Activated CD8-positive, alpha-beta memory T cell treated with anti-CD3 and anti-CD28 coated beads for 48 hours (primary cell): ENCODE measurements at places on chromosomes 4 and X.

- no peak for DNase-seq
Measured at GRCh38 chr4:77493829-77494551, 111.6 kb upstream of the CXCL13 start.

DNA sequence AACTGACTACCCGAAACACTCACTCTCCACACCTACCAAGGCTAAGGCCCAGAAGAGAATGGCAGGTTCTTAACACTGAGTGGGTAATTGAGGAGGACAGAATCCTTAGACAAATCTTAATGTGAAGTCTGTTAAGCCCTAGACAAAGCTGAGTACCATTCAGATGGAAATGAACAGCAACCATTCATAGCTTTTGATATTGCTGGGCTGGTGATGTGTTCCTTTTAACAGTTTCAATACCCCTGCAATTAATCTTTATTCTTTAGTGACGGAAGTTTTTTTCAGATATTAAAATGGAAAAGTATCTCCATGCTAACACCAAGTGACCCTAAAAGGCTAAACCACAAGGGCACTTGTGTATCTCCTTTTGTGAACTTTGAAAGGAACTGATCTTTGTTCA is 334.9 kb downstream of the OPHN1 start:
- no peak for DNase-seq

GRCh38 chrX:56788717-56789122 is 59.7 kb downstream of the NBDY start:
- no peak for DNase-seq

GRCh38 chr4:56910172-56910967 is 2.7 kb downstream of the REST start:
- no peak for DNase-seq

DNA sequence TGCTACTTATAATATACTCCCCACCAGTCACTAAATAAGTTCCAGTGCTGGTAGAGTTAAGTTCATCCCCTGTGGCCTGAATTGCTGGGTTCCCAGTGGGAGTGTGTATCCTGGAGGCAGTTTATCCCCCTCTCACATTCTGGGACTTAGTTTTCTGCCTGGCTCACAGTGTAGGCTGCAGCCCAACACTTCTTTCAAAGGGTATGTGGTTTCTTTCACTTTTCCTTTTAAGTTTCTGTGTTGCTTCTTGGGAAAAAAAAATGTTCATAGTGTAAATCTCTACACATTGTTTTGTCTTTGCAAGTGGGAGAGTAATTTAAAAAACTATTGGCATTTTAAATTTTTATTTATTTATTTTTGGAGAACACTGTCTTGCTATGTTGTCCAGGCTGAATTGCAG is 204.0 kb downstream of the CHIC1 start:
- no peak for DNase-seq

GRCh38 chr4:85486425-85487086 is 11.6 kb downstream of the ARHGAP24 start:
- no peak for DNase-seq

GRCh38 chr4:157358439-157358838 is 137.9 kb downstream of the GRIA2 start:
- no peak for DNase-seq

- no peak for DNase-seq
Measured at GRCh38 chr4:86928400-86929255, 6.2 kb upstream of the AFF1 start.

GRCh38 chr4:169311643-169312365 is 41.0 kb upstream of the SH3RF1 start:
- no peak for DNase-seq
